Uterus (tissue), 4 donors: ENCODE measurements at places on chromosomes 12 and 14. TPM values are rescaled to one million over a fixed set of nuclear protein-coding genes. Genes with fewer than 3 reads are reported as not detected.

Gene HOXC10
- total RNA-seq: not detected

Gene HOXC12
- not detected for total RNA-seq

Gene PDE3A
- total RNA-seq: 22.5 TPM

Gene LRRC9
- total RNA-seq: not detected

Gene GDF3
- total RNA-seq: not detected

GRCh38 chr14:91957876-91958313, 10.4 kb upstream of the FBLN5 start:
- no peaks in the 10 kb centered on the region for H3K36me3 ChIP-seq
- no peaks in the 10 kb centered on the region for H3K4me1 ChIP-seq
- no peaks in the 10 kb centered on the region for H3K27me3 ChIP-seq
- no peak overlapping the region for H3K4me3 ChIP-seq

- H3K36me3 ChIP-seq: no peaks in the 10 kb centered on the region
- DNase-seq: peak; percentile 63
- H3K27me3 ChIP-seq: no peaks in the 10 kb centered on the region
Observed at GRCh38 chr14:100547633-100548294, 39.5 kb downstream of the BEGAIN start.

DNA sequence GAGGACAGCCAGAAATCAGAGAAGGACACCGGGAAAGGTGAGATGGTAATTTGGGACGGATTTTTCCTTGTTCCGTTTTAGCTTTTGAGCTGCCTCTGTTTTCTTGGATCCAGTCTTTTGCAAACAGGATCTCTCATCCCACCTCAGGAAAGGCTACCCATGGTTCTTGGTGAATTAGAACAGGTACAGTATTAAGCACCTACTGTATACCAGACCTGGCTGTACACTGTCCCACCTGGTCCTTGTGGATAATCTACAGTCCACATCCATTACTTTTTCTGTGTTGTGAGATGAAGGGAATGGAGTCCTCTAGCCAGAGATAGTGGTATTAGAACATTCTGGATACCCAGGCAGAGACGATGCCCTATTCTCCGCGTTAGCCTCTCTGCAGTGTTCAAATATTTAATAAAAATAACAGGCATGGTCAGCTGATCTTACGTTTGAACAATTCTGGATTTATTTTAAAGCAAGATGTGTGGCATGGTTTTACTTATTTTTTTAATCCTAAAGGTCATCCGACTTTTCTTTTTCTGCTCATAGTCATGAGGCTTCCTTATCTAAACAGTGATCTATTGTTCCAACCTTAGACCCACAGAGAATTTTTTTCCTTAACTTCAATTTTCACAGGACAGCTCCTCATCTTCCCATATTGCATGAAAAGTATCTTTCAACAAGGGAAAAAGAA, 18.8 kb downstream of the PLXNC1 start:
- H3K27me3 ChIP-seq: no peaks in the 10 kb centered on the region
- H3K36me3 ChIP-seq: no peaks in the 10 kb centered on the region
- no peak overlapping the region for H3K4me3 ChIP-seq
- no peak overlapping the region for H3K27ac ChIP-seq
- H3K4me1 ChIP-seq: no peaks in the 10 kb centered on the region

GRCh38 chr12:124514996-124515932, 52.1 kb downstream of the NCOR2 start:
- H3K36me3 ChIP-seq: no peaks in the 10 kb centered on the region
- no peak overlapping the region for H3K4me3 ChIP-seq
- no peak for DNase-seq
- H3K27me3 ChIP-seq: no peaks in the 10 kb centered on the region
- H3K27ac ChIP-seq: no peak overlapping the region
- H3K4me1 ChIP-seq: peaks cover 47% of the 10 kb centered on the region

- H3K4me3 ChIP-seq: no peak overlapping the region
- no peaks in the 10 kb centered on the region for H3K4me1 ChIP-seq
- H3K27me3 ChIP-seq: no peaks in the 10 kb centered on the region
- H3K27ac ChIP-seq: no peak overlapping the region
Observed at GRCh38 chr14:20530771-20531571, 25.6 kb downstream of the RNASE10 start.

DNA sequence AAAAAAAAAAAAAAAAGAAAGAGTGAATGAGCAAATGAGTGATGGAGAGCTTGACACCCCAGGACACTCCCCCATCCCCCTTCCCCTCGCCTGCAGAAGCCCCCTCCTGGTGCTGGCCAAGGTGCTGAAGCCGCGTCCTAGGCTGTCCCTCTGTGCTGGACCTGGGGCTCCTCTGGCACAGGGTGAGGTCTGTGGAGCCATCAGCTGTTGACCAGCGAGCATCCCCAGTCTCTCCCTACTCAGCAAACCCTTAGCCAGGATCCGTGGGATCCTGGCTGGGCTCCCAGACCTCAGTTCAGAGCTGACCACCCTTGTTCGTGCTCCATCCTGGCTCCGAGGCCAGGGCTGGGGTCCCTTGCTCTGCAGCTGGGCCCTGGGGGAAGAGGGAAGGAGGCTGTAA, 5.4 kb upstream of the KIF26A start:
- H3K36me3 ChIP-seq: no peaks in the 10 kb centered on the region
- no peaks in the 10 kb centered on the region for H3K4me1 ChIP-seq
- H3K4me3 ChIP-seq: no peak overlapping the region
- no peak overlapping the region for H3K27ac ChIP-seq

- H3K4me1 ChIP-seq: no peaks in the 10 kb centered on the region
- no peak overlapping the region for H3K27ac ChIP-seq
- no peak overlapping the region for H3K4me3 ChIP-seq
- no peaks in the 10 kb centered on the region for H3K27me3 ChIP-seq
Observed at GRCh38 chr12:5976196-5976595, 31.1 kb upstream of the ANO2 start.

GRCh38 chr14:76995279-76996035, 33.1 kb downstream of the IRF2BPL start:
- no peaks in the 10 kb centered on the region for H3K36me3 ChIP-seq
- H3K4me1 ChIP-seq: no peaks in the 10 kb centered on the region
- DNase-seq: no peak
- H3K27ac ChIP-seq: no peak overlapping the region
